ENCODE measurements at places on chromosomes 12 and 14. TPM values are rescaled to one million over a fixed set of nuclear protein-coding genes. Genes with fewer than 3 reads are reported as not detected.

- no peak overlapping the region for H3K27ac ChIP-seq
- no peaks in the 10 kb centered on the region for H3K27me3 ChIP-seq
- no peaks in the 10 kb centered on the region for H3K36me3 ChIP-seq
- no peaks in the 10 kb centered on the region for H3K4me1 ChIP-seq
- DNase-seq, result no peak
Observed at GRCh38 chr12:6065863-6066199, 58.6 kb downstream of the VWF start.

CFAP54 gene
- 0.64 TPM for total RNA-seq

DNA sequence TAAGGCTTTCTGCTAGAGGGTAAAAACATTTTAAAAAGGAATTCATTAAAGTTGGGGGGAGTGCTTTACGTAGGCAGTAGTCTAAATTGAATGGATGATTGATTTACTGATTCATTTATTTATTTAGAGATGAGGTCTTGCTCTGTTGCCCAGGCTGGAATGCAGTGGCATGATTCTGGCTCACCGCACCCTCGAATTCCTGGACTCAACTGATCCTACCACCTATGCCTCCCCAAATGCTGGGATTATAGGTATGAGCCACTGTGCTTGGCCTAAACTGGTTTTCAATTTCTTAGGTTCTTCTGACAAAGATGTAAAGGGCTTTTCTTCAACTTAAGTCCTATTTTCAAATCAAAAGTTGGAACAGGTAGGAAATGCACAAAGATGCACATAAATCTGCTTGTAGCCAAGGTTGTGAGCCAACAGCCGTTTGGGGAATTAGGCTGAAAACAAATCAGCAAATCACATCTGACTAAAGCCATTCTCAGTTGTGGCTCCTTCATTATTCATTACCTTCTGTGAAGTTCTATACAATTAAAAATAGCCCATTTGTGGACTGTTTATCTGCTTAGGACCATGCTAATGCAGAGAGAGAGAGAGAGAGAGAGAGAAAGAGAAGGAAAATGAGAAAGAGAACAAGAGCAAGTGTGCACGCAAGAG lies 218.0 kb downstream of the PPM1H start:
- DNase-seq, result no peak
- no peaks in the 10 kb centered on the region for H3K27me3 ChIP-seq
- peaks cover 61% of the 10 kb centered on the region for H3K4me1 ChIP-seq
- peak overlapping the region; percentile 95 for H3K27ac ChIP-seq

GRCh38 chr14:21536418-21537089 lies 10.4 kb upstream of the SALL2 start:
- no peak overlapping the region for H3K27ac ChIP-seq
- DNase-seq, result no peak
- H3K4me1 ChIP-seq, result peaks cover 3% of the 10 kb centered on the region
- peak overlapping the region; percentile 24 for H3K4me3 ChIP-seq
- H3K36me3 ChIP-seq, result no peaks in the 10 kb centered on the region
